Activated B cell treated with CpG ODN at 0.5 μM for 24 hours (primary cell): ENCODE measurements at places on chromosomes 2 and 18.

- DNase-seq, result no peak
Observed at GRCh38 chr2:72901426-72901825, 14.2 kb downstream of the SPR start.

GRCh38 chr18:35118641-35119040 is 77.4 kb downstream of the MAPRE2 start:
- no peak for DNase-seq

DNA sequence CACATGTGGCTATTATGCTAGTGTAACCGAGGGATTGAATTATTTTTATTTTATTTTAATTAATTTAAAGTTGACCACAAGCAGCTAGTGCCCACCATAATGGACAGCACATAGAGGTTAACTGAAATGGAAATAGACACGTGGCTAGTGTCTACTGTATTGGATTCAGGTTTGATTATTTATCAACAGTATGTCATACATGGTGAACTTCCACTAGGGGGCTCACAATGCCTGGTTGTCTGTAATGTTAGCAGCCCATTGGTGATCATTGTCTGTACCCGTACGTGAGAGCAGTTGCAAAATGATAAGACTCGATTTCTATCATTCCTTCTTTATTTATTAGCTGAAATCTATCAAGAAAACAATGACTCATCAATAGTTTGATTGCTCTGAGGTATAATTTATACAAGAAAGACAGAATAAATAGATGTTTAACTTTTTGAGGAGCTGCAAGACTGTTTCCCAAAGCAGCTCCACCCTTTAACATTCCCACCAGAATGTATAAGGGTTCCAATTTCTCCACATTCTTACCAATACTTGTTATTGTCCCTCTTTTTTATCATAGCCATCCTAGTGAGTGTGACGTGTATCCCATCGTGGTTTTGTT is 76.5 kb downstream of the CYBRD1 start:
- no peak for DNase-seq

DNA sequence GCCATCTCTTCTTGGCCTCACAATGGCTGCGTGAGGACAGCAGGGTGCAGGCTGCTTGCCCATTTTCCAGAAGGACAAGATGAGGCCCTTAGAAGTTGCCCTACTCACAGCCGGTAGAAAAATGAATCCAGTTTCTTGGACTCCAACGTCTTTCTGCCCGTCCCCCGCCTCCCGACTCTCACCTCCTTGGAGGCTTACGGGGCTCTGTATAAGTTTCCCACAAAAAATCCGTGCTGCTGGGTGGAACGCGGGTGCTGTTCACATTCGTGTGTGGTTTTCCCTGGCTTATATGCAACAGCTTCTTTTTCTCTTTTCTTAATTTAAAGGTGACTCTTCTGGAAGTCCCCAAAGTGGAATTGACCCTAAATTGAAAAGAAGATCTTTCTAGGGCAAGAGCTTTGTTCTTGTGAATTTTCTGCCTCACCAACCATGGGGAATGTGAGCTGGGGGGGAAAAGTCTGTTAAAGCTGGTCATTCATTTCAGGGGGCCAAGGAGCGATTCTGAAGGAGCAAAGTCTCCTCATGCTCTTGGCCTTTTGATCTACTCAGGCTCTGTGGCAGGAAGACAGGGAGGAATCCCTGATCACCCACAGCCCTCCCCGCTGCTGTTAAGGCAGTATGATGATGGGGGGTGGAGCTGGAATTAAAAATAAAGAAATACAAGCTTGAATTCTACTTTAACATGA is 51.3 kb downstream of the DDX1 start:
- DNase-seq, result no peak

DNA sequence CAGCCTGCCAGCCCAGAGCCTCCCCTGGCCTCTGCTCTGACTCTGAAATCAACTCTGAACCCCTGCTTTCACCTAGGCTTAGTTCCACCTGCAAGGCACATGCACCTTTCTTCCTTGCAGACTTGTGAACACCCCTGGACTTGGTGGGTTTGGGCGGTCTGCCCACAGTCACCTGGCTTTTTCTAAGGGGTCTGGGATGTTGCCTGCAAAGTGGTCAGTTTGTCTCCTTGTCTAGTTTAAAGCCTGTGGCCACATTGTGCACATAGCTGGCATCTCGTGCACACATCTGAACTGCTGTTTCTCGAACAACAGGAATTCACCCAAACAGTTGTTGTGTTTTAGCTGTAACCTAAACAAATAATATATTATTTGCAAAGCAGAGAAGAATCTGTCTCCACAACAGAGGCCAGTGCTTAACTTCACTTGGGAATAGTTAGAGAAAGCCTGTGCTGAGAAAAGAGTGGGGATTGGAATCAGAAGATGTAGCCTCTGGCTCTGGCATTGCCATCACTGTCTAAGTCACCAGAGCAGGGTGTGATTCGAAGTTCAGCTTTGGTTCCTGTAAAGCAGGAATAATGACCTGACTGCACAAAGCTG is 108.5 kb downstream of the TMEM18 start:
- no peak for DNase-seq

GRCh38 chr2:38274286-38275276 is 102.5 kb downstream of the ATL2 start:
- DNase-seq, result no peak
